Smooth muscle cell of the pulmonary artery (primary cell): ENCODE measurements at places on chromosomes 3 and 15. TPM values are rescaled to one million over a fixed set of nuclear protein-coding genes. Genes with fewer than 3 reads are reported as not detected.

The CCDC54 gene
- total RNA-seq, result not detected in 2 replicates

The RTP4 gene
- 0.20 and 0.59 TPM in 2 replicates for total RNA-seq

The PIGX gene
- total RNA-seq, result 21.7 and 23.5 TPM in 2 replicates

The CLSTN2 gene
- total RNA-seq, result 0.33 and 1.6 TPM in 2 replicates

The ASB14 gene
- total RNA-seq, result not detected in 2 replicates

The PDZRN3 gene
- total RNA-seq, result 26.0 and 49.3 TPM in 2 replicates
